Panc1 (cell line): ENCODE measurements at places on chromosomes 12 and 14. TPM values are rescaled to one million over a fixed set of nuclear protein-coding genes. Genes with fewer than 3 reads are reported as not detected.

Gene PPP1R1A
- 0.23 TPM for total RNA-seq

DNA sequence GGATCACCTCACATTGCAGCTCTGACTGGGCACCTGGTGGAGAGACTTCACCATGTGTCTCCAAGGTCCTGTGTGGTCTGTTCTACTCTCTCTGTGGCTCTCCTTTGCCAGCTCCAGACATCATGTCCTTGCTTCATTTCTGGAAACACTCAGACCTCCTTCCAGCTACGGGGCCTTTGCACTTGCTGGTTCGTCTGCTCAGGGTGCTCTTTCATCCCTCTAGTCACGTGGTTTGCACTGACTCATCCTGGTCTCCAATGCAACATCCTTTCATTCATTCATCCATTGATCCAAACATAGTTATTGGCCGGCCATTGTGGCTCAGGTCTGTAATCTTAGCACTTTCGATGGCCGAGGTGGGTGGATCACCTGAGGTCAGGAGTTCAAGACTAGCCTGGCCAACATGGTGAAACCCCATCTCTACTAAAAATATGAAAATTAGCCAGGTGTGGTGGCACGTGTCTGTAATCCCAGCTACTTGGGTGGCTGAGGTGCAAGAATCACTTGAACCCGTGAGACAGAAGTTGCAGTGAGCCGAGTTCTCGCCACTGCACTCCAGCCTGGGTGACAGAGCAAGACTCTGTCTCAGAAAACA lies 23.9 kb upstream of the CCDC63 start:
- no peaks in the 10 kb centered on the region for H3K36me3 ChIP-seq
- no peaks in the 10 kb centered on the region; the same call in 1 of the 2 replicates for H3K4me1 ChIP-seq
- no peak overlapping the region for H3K27ac ChIP-seq
- H3K4me3 ChIP-seq: no peak overlapping the region
- no peaks in the 10 kb centered on the region for H3K27me3 ChIP-seq

- peaks cover 12% of the 10 kb centered on the region for H3K36me3 ChIP-seq
- peaks cover 14% of the 10 kb centered on the region for H3K4me1 ChIP-seq
- H3K27ac ChIP-seq: peak overlapping the region; percentile 63; the same call in 1 of the 2 replicates
- H3K27me3 ChIP-seq: no peaks in the 10 kb centered on the region
- no peak for DNase-seq
Measured at GRCh38 chr12:2794191-2794735, 507 bp upstream of the FKBP4 start.

Gene FOXG1
- not detected for total RNA-seq
